Stimulated activated CD8-positive, alpha-beta memory T cell treated with anti-CD3 and anti-CD28 coated beads, Interleukin-7, amount 100 ng/mL, for 48 hours (primary cell): ENCODE measurements at places on chromosomes 12 and 14.

GRCh38 chr12:78951803-78952551 lies 87.4 kb downstream of the SYT1 start:
- DNase-seq: no peak

DNA sequence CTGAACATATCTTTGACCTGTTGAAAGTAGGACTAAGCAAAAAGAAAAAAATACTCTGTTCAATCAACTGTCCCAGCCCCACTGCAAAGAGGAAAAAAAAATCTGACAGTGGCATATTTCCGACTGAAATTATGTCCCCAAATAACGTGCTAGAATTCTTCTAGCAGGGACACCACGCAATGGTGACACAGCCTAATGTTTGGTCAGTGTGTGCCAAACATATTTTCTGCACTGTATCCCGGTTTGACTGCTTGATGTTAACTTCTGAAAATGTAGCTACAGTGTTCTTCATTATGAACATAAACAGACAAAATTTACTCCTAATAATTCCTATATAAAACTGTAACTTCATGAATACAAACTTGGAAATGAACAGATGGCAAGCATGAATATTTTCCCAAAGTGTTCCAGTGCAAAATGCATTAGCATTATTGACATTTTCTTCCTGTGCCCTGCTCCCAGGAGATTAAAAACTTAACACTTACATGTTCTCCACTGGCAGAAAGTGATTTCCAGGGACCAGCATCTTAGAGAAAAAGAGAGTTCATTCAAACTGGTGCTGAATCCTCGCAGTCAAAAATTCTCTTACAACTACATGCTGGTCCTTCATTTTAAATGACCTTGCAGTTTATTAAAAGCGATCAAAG lies 72.4 kb upstream of the SYT1 start:
- no peak for DNase-seq

- no peak for DNase-seq
Observed at GRCh38 chr12:16358878-16359277, 11.4 kb downstream of the MGST1 start.

DNA sequence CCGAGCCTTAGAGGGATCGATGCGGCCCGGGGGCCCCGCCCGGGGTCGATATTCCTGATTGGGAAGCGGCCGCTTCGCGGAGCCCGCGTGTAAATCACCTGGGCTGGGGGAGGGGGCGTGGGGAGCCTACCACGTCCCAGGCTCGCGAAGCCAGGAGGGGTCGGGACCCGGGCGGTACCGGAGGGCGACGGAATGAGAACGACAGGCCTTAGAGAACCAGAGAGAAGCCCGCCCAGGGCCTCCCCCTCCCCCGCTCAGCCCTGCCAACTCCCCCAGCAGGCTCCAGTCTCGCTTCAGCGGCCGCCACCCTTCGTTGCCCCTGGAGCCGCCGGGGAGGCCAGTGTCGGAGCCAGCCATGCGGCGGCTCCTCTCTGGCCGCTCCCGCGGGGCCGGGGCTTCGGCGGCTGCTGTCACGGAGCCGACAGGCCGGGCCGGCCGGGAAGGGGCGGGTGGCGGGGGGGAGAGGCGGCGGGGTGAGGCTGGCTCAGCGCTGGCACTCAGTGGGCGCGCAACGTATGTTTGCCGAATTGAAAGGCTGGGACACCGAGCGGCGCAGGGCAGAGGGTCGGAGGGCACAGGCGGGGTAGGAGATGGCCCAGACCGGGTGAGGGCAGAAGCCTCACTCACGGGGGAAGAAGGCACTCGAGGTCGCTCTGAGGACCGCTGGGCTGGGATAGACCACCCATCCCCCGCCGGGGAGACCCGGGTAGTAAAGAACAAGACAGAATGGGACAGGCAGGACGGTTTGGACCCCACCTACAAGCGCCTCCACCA lies 1.4 kb upstream of the DNAJC22 start:
- no peak for DNase-seq

- DNase-seq: no peak
Observed at GRCh38 chr14:102125546-102125945, 14.2 kb upstream of the WDR20 start.

DNA sequence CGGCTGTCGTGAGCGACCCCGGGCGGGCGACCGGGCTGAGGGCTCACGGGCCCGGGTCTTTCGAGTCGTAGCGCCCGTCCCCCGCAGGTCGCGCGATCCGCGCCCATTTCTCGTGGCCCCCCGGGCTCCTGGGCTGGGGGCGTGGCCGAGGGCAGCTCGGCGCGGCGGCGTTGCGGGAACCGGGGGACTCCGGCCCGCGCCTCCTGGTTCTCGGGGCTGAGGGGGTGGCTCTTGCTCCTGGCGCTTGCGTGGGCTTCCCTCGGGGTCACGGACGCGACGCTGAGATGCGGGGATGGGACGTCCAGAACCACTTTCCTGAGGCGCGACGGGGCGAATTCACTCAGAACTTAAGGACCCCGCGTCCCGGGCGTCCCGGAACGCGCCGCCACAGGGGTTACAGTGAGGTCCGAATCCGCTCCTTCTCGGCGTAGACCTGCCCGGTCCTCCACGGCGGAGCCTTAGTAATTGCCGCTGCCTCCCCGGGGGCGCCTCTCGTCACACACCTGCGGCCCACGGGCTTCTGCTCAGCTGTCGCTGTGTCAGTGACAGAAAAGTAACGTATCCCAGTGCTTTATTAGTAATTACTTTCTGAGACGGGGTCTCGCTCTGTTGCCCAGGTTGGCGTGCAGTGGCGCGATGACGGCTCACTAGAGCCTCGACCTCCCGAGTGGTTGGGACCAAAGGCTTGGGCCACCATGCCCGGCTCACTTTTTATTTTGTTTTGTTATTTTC lies 606 bp downstream of the EP400 start:
- no peak for DNase-seq
